GM12891 (cell line): ENCODE measurements at places on chromosomes 16 and 17.

- no peak for DNase-seq
Observed at GRCh38 chr16:87198881-87199280, 118.3 kb downstream of the C16orf95 start.

- no peak for DNase-seq
Observed at GRCh38 chr17:78233678-78234077, 2.2 kb downstream of the TMEM235 start.

DNA sequence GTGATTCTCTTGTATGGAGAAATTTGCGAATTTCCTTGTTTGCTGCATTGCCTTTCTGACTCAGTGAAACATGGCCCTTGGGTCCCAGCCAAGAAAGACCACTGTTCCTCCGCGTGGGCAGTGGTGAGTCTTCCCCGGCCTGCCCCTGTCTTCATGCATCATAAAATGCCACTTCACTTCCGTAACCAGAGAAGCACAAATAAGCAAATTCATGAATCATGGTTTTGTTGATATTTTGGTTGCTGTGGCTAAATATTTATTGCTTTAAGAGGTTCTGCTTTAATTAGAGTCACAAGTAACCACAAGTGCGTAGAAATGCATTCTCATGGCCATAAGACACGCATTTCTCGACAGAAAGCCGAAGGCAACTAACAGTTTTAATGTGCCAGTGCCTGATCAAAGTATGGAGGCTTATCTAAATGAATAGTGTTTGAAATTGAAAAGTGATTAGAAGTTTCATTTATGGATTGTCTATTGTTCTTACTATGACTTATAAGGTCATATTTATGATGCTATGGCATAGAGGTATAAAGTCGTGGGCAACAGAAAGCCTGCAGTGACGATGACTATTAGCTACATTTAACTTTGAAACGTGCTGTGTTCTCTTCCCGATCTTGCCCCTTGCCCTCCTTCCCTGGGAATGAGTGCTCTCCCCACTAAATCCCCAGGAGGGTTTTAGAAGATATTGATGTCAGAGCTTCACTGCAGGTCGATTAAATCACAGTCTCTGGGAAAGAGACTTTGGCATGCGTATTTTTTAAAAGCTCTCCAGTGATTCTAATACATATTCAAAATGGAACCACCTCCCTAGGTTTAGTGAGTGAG is 76.0 kb downstream of the WIPI1 start:
- no peak for DNase-seq

DNA sequence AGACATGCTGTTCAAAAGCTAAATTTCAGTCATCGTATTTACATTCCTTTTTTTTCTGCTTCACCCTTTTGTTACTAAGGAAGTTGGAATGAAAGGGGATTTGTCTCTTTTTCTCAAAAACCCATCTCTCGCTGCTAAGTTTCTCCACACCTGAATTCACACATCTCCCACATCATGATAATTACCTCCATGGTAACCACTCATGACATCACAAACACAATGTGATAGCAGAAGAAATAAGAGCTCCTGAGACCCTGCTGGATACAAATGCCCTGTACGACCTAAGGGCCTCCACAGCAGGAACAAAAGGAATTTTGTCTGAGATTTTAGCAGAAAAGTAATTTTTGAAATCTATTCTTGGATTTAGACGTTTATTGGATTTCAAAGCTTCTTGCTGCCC is 82.6 kb upstream of the GNAO1 start:
- DNase-seq = no peak

- no peak for DNase-seq
Observed at GRCh38 chr16:47197536-47198179, 53.9 kb upstream of the NETO2 start.

DNA sequence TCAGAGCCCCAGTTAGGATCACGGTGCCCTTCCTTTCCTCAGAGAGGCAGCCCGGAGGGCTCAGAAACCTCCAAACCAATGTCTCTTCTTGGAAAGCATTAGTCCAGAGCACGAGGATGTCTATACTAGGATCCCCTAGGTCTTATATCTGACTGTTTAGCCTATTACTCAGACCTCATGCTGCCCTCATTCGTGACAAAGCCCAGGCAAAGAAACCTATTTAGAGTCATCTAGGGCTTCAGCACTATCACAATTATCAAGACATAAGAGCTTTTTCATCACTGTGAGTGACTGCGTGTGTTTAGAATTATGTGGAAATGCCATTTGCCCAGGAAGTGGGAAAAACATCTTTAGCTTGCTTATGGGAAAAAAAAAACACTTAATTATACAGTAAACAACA is 159.8 kb upstream of the NOL11 start:
- DNase-seq = no peak

DNA sequence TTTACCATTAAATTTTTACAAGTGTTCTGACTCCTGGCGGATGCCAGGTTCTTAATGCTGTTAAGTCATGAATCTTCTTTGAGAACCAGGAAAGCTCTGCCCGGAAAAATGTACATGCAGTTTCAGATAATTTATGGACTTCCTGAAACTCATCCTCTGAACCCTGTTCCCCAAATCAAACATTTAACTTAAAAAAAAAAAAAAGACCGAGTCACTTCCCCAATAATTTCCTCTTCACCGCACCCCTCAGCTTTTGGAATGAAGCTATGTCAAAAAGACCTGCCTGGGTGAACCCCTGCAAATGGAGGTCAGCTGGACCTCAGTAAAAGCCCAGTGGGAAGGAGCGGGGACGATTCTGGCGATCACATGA is 15.0 kb downstream of the ZNF232 start:
- DNase-seq = no peak
